ENCODE measurements at places on chromosomes 6 and 20.

- DNase-seq = no peak
Measured at GRCh38 chr20:38473367-38473795, 738 bp downstream of the RALGAPB start.

GRCh38 chr6:69719602-69720193 lies 77.1 kb downstream of the LMBRD1 start:
- no peak for DNase-seq

- no peak for DNase-seq
Measured at GRCh38 chr6:7907159-7907558, 3.4 kb downstream of the TXNDC5 start.

- peak; percentile 3 for DNase-seq
Measured at GRCh38 chr20:24109008-24109407, 120.4 kb upstream of the GGTLC1 start.

GRCh38 chr20:16816192-16816591 lies 68.0 kb downstream of the OTOR start:
- no peak for DNase-seq

DNA sequence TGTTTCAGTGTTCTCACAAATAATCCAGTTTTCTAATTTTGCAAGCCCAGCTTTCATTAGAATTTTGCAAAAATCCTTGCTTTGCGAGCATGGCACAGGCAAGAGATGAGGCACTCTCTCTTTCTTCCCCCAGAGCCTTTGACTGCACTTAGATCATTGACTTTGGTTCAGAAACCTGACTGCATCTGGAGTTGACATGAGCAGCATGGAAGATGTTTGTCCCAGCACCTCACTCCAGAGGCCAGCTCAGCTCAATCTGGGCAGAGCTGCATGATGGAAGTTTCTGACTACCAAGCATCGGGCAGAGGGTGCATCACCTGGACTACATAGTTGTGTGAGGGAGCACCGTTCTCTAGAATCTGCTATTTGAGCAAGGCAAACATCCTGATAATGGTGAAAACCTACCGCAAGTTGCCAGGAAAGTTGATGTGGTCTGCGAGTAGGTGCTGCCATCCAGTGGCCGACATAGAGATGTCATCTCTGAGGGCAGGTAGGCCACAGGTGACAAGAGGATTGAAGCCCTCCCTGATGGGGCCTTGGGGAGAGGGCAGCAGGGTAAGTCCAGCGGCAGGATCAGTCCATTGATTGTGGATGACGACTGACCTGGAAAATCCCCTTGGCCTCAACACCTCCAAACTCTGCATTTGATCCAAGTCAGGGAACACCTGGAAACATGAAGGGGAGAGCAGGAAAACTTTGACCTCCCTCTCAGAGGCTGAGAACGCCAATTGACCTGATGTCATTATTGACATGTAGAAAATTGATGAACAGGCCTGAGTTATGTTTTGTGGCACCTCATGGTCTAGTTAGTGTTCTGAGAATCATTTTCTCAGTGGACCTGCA lies 3.8 kb upstream of the LPA start:
- no peak for DNase-seq

- DNase-seq = no peak
Measured at GRCh38 chr6:153449279-153449678, 318.2 kb upstream of the RGS17 start.

- DNase-seq = no peak
Measured at GRCh38 chr6:76490456-76490855, 418.0 kb upstream of the IMPG1 start.

DNA sequence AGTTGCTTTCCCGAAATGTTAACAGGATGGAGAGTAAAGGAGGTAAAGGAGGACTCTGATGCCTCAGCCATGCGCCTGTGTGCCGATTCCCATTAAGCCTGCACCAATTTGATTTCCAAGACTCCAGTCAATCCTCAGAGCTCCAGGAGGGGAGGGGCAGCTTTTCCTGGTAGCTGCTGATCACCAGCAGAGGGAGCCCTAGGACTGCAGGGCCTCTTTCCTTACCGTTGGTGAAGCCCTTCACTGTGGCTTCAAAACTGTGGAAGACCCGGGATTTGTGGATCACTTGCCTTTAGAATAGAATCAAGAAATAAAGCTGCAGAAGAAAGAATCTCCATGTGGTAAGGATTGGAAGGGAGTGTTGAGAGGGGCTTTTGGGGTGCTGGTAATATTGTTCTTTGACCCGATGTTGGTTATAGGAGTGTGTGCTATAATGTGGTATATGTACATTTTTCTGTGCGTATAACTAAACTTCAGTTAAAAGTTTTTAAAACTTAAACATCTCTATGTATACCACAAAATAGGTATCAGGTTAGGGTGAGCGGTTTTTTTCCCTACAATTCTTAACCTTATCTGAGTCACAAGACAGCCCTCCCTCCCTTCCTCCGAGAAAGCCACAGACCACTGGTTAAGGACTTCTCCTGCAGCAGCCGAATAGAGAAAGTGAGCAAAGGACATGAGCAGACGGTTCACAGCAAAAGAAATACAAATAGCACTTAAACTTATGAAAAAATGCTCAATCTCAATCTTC lies 6.9 kb upstream of the OSER1 start:
- DNase-seq = peak; percentile 46

GRCh38 chr20:11849270-11849915 lies 68.3 kb upstream of the BTBD3 start:
- no peak for DNase-seq

- DNase-seq = no peak
Measured at GRCh38 chr6:129539032-129539431, 170.9 kb downstream of the ARHGAP18 start.

DNA sequence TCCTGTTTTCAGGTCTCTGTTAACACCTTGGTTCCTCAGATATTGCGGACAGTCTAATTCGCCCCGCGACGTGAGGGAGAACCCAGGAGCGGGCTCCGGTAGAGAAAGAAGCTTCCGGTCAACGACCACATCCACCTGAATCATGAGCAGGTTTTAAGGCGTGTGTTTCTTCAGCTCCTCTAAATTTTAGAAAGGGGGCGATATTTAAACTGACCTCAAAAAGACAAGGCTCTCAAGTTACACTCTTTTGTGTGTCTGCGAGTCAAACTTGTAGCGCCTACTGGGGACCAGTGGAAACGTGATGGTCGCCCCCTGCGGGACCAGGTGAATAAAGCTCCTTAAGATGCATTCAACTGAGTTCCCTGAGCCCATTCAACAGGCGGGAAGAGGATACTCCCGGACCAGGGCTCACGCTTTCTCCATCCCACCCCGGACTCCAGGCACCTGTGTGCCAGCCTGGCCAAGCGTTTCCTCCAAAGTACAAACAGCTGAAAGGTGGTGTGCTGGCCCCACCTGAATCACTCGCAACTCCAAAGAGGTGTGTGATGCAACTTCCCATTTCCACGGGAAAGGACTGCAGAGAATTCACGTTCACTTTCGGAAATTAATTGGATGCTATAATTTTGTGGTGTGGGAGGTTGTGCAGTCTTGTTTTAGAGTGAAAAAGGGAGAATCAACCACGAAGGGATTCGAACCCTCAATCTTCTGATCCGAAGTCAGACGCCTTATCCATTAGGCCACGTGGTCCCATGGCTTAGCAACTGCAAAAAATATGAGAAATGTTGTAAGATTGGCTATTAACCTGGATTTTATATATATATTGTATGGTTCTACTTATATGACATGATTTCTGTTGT lies 17.0 kb downstream of the GPX5 start:
- peak; percentile 15 for DNase-seq

DNA sequence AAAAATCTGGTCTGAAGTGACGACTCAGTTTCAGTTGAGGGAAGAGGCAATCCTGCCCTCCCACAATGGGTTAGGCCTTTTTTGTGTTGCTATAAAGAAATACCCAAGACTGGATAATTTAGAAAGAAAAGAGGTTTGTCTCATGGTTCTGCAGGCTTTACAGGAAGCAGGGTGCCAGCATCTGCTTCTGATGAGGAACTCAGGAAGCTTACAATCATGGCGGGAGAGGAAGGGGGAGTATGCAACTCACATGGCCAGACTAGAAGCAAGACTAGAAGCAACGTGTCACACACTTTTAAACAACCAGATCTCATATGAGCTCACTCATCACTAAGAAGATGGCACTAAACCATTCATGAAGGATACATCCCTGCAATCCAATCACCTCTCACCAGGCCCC lies 529.3 kb downstream of the KIF16B start:
- DNase-seq = no peak

- DNase-seq = no peak
Measured at GRCh38 chr6:106747139-106747538, 117.8 kb downstream of the QRSL1 start.

GRCh38 chr20:38081575-38081974 lies 48.0 kb downstream of the RPRD1B start:
- DNase-seq = no peak

GRCh38 chr6:167467282-167467681 lies 142.4 kb downstream of the TTLL2 start:
- no peak for DNase-seq

All from activated T-helper 1 cell treated with Interleukin-2 at 50 U/mL for 16 hours (primary cell).